Right ventricle myocardium superior (tissue), 1 donor: ENCODE measurements at places on chromosomes 3 and 15. TPM values are rescaled to one million over a fixed set of nuclear protein-coding genes. Genes with fewer than 3 reads are reported as not detected.

DNA sequence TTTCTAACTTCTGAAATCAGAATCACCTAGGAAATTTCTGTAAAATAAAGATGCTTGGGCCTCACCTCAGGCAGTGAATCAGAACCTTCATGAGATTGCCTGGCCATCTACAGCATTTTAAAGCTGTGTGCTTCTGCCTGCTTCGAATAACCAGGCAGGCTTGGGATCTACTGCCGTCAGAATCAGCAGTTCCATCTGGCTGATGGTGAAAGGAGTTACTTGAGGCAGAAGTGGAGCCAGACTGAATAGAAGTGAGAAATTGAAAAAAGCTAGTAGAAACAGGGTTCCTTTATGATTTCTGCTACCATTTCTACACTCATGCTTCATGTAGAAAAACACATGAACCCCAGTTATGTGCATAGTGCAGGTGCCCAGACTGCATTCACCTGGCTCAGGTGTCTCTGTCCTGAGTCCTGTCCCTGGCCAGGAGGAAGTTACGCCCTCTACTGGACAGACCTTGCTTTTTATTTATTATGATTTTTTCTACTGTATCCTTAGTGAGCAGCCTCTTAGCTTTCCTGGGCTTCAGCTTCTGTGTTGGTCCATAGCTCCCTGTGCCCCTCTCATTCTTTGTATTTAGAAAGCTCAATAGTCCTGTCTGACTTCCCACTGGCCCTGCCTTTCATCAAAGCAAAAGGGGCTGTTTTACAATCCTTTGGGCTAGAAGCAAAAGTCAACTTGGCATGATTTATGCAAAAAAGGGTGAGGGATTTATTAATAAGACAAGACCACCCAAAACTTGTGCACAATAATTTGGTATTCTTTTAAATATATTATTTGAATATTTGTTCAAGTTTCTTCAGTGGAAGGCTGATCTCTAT lies 200.8 kb upstream of the GOLGA6L4 start:
- DNase-seq = no peak

The CATSPER2 gene
- total RNA-seq = 1.1 TPM

GRCh38 chr3:29901097-29901496 lies 620.2 kb downstream of the RBMS3 start:
- DNase-seq = no peak

The GFM1 gene
- total RNA-seq = 60.1 TPM

The DUSP7 gene
- total RNA-seq = 23.2 TPM

The FBLN2 gene
- 69.7 TPM for total RNA-seq

DNA sequence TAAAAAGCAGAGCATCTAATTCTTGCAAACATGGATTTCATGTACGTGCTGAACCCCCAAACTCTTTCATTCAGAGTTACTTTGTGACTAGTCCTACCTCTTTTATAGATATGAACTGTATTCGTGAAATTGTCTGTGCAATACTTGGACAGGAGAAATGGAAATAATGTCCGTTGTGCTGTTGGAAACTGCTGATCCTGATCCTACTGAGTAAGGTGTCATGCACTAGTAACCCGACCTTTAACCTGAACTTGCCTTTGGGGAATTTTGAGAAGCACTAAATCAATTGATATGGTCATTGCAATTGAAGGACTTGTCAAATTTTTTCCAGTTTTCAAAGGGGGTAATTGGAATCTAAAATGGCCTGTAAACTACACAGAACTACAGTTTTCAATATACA lies 856.4 kb downstream of the ROBO1 start:
- no peak for DNase-seq

The C15orf62 gene
- 0.16 TPM for total RNA-seq

- no peak for DNase-seq
Measured at GRCh38 chr3:111668888-111669488, 73.8 kb upstream of the ZBED2 start.

The SPSB4 gene
- 7.3 TPM for total RNA-seq

- no peak for DNase-seq
Measured at GRCh38 chr3:145798696-145799537, 362.1 kb downstream of the PLOD2 start.
